Femur (tissue), 1 donor: ENCODE measurements at places on chromosomes 12 and 14.
A peak's percentile ranks its signal among the peaks of the same experiment; 100 is the strongest.

GRCh38 chr12:67091204-67091603, 178.0 kb upstream of the CAND1 start:
- no peak for DNase-seq

DNA sequence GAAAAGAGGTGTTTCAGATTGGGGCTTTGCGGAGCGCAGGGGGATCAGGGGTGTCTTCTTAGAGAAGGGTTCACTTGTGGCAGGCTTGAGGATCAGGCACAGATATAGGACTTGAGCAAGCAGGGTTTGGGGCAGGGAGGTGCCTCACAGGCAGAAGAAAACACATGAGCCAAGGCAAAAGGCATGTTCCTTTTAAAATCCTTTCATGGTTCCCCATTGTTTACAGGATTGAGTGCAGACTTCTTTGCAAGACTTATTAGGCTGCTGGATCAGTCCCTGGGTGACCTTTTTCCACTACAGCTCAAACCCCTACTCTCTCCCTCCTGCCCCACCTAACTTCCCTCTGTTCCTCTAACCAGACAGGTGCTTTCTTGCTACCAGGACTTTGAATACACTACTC, 19.7 kb downstream of the HSPB8 start:
- DNase-seq: no peak

DNA sequence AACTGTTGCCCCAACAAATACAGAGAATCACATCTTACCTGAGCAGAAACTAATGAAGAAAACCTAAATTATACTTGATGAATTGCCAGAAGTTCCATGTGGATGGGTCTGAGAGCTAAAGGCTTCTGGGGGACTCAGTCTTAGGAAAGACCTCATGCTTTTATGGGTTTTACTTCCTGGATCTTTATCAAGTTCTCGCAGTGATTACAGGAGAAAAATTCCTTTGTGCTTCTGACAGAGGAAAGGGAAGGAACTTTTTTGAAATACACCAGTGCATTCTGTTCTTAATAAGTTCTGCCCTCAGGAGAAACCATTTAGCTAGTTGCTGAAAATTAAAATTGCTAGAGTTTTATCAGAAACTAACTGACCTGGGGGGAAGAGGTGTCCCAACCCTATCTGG, 203.9 kb upstream of the KITLG start:
- DNase-seq: no peak

DNA sequence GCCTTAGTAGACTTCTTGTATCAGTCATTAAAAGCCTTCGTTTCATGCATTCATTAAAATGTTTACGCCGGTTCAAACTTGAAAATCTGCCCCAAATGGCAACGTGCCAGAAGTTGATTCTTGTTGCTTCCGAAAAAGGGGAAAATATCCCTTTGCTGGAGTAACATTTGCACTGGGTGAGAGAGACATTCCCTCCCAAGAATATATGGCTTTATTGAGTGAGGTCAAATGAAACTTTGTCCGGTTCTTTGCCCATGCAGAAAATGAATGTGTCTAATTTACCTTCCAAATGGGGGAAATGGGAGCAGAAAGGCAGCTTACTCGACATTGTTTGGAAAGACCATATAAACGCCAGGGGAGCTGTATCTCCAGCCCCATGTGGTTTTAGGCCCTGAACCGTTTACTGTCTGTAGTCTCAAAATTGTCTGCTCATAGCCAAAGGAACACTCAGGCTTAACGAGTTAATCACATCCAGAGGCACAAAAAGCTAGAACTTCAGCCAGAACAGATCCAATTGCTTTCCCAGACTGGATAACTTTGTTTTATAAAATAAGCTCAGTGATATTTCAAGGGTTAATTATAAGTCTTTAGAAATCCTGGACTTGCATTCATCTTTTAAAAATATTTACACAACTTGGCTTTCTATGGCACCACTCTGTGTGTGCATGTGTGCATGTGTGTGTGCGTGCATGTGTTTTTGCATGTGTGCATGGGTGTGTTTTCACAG, 2.9 kb upstream of the EMP1 start:
- peak; percentile 36 for DNase-seq

- DNase-seq: no peak
Measured at GRCh38 chr14:43938588-43939281, 568.3 kb downstream of the FSCB start.

DNA sequence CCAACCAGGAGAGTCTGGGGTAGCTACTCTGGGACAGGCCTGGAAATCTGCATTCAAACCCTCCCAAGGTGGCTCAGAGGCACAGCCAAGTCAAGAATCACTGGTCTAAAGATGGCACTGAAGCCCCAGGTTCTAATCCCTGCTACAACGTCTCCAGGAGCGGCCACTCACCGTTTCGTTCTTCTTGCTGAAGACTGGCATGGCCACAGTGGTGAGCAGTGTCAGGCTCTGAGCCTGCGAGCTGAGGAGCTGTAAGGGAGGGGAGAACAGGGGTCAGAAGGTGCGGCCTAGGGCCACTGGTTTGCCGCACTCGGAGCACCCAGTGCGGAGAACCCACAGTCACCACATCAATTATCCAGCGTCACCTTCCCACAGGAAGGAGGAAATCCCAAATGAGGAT, 38.8 kb downstream of the CACNA2D4 start:
- no peak for DNase-seq

- no peak for DNase-seq
Measured at GRCh38 chr12:99553461-99553860, 94.1 kb upstream of the GARIN6 start.

DNA sequence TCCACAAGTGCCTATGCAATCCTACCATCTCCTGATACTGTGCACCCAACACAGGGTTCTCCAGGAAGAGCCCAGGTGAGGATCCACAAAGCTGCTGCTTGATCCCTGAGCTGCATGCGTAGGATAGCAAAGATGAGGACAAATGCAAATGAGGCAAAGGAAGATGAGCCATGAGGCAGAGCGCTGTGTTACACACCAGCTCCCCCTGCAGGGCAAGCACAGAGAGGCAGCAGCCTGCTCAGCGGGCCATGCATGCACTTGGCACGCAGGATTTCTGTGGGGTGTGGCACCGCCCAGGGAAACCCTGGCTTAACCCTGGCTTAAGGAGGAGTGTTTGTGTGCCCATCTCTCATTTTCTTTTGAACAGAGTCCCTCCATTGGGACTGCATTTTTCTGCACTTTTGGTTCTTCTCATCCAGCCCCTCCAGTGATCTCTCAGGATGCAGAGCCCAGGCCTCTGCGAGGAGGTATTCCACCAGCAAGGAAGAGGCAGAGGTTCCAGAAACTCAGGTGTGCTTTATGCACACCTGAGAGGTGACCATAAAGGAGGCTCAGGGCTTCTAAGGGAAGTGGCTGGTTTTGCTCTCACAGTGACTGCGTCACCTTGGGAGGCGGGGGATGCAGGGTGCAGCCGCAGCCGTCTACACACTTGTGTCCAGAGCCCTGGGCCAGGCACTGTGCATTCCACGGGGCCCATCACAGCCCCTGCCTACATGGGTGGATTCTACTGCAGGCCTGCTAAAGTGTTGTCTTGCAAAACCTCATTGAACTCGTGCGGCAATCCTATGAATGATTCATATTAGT, 973.3 kb upstream of the TMEM132C start:
- DNase-seq: peak; percentile 40

DNA sequence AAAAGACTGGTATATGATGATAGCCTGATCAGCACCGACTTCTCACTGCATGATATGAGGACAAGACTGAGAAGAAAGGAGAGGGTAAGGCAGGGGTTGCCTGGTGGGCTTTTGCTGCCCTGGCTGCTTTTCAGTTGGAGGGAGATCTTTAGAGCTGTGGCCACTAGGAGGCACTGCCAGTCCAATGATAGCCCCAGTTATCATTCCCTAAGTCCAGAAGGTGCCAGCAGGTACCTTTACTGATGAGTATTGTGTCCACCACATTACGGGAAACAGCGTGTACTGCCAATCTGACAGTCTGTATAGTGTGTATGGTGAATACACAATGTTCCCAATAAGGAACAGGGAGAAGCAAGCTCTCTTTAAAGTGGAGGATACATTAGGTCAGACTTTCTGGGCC, 55.8 kb upstream of the CCDC175 start:
- DNase-seq: no peak

DNA sequence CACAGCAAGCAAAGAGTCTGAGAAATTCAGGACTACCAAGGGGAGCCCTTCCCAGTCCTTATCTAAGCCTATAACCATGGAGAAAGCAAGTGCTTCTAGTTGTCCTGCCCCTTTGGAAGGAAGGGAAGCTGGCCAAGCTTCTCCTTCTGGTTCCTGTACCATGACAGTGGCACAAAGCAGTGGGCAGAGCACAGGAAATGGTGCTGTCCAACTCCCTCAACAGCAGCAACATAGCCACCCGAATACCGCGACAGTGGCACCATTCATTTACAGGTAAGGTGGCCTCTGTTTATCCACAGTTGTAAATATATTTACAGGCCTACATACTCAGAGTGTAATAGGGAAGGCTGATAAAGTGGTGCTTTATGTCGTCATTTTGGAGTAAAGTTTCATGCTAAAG, 176.5 kb downstream of the NAV3 start:
- DNase-seq: no peak

DNA sequence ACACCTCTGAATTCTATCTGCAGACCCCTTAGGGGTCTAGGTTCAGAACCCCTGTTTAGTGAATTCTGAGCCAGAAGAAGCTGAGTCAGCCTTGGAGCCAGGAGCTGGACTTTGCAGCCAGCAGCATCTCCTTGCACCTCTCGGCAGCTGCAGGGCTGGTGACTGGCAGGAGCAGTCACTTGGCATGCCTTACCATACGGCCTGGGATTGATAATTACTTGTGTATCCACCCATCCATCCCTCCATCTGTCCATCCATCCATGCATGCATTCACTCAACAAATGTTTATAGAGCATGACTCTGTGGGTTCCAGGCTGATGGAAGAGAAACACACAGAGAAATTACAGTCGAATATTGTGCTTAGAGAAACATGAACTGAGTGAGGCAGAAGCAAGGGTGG, 67.5 kb upstream of the PRIMA1 start:
- DNase-seq: peak; percentile 37

- DNase-seq: peak; percentile 64
Measured at GRCh38 chr12:100141666-100141997, 1.0 kb downstream of the BLTP3B start.

GRCh38 chr12:96099986-96100385, 64.6 kb upstream of the LTA4H start:
- DNase-seq: peak; percentile 27
